Cortex of kidney (tissue), 1 donor: ENCODE measurements at places on chromosomes 4 and X.

GRCh38 chrX:19245711-19246269 is 97.9 kb upstream of the PDHA1 start:
- no peak for DNase-seq

GRCh38 chr4:158850800-158851644 is 82.2 kb downstream of the FNIP2 start:
- DNase-seq: no peak

- no peak for DNase-seq
These were observed 325.0 kb downstream of the PDHA2 start for GRCh38 chr4:96164814-96165351.

GRCh38 chr4:88110826-88111225 is 47.6 kb downstream of the ABCG2 start:
- no peak for DNase-seq

- no peak for DNase-seq
These were observed 1.9 kb upstream of the TCEAL1 start for GRCh38 chrX:103626855-103627254.

GRCh38 chr4:81629366-81629765 is 157.7 kb upstream of the RASGEF1B start:
- no peak for DNase-seq

- no peak for DNase-seq
These were observed 107.2 kb downstream of the TRIML1 start for GRCh38 chr4:188246488-188246887.

DNA sequence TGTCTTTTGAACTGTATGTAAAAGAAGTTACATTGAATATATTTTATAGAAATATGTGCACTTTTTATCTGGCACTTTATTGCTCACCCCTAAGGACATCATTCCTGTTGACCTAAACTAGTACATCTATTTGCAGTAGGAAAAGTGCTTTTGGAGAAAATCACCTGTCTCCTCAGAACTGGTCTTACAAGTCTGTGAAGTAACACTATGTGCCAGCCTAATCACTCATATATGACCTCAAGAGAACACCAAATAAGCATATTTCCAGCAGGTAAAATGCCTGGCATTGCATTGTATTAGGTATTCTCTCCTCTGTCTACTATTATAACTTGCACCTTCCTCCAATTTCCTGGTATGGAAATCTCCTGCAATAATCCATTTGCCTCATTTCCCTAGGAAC is 4.0 kb upstream of the GASK1B start:
- no peak for DNase-seq

GRCh38 chrX:88416965-88417364 is 330.1 kb upstream of the CPXCR1 start:
- DNase-seq: no peak

DNA sequence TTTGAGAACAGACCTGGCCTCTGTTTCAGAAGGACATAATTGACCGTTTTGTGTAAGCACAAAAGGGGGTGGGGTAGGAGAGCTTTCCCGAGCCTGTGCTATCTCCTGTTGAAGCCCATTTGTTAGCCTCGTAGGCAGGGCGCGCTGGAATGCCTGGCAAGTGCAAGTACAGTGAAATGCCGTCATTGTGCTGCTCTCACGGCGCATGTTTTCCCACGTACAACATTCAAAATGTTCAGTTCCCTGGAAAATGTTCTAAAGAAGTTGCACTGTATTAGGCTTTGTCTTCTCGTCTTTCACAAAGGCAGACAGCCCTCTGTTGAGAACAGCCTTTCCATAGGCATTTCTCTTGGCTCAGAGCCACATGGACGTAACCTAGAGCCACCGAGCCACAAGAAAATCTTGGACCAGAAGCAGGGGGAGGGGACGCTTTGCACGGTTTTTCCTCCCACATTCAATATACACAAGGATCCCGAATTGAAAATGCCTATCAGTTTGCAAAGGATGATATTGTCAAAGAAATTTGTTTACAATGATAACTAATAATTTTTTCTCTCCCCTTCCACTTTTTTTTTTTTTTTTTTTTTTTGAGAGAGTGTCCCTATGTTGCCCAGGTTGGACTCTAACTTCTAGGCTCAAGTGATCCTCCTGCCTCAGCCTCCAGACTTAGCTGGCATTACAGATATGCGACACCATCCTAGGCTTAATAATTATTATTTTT is 54.6 kb upstream of the RAPGEF2 start:
- DNase-seq: no peak

GRCh38 chr4:3529363-3529762 is 2.9 kb downstream of the LRPAP1 start:
- DNase-seq: no peak

GRCh38 chrX:123626962-123627361 is 105.9 kb downstream of the THOC2 start:
- DNase-seq: no peak

DNA sequence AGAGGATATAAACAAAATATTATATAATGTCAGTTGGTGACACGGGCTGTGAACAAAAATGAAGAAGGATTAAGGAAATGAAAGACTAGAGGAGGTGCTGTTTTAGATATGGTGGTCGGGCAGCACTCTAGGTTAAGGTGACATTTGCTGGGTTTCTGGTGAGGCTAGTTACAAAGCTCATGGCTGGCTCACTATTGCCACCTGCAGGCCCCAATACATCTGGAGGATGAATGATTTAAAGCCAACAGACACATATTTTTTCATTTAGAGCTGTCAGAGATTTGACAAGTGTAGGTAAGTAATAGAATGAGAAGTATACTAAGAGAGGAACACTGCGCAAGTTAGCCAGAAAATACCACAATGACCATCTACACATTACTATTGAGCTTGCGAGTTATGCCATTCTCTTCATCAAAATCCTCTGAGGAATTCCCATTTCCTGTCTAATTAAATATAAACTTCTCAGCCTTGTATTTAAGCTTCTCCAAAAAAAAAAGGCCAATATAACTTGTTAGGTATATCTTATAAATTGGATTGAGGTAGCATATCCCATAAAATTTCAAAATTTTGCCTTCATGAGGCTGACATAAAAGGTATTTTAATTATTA is 6.4 kb upstream of the FGG start:
- no peak for DNase-seq

DNA sequence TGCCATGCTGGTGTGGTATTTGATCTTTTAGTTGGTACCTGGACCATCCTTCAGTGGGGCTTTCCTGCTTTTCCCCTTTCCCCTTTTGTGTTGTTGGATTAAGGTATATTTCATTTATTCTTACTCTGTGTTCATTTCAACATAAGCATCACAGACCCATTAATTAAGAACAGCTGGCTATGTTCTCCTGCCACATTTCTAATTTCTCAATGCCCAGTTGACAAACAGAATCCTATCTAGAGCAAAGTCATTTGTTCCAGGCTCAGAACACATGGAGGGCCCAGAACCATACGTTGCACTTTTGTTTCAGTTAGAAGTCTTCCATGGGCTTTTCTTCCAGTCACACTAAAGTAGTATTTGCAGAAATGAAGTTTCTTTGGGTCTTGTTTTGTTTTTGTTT is 46.1 kb upstream of the EOLA2 start:
- no peak for DNase-seq

DNA sequence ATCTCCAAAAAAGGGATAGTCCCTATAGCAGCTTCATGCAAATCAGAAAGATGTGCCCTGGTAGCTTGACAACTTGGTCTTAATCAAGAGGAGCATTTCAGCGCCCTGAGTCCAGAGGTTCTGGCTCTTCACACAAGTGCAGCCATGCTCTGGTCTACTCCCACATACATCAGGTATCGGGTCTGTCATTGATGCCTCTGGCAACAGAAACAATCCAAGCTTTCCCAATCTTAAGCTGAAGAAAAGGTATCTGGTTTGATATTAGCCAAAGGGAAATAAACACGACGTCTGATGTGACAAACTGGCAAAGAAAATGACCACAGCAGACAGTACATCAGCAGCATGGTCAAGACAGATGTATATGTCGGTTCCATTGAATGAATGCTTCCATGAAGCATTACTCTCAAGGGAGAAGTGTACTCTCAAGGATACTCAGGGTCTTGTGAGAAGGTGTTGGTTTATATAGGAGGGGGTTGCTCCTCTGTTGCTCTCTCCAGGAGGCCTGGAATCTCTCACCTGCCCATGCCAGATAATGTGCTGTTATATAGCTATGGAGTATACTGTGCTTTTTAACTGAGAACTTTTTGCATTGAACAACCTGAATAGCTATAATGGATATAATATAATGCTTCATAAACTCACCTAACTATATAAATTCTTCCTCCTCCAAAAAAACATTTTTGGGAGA is 879.6 kb upstream of the PCDH10 start:
- DNase-seq: no peak

GRCh38 chrX:113124693-113125092 is 284.1 kb upstream of the AMOT start:
- DNase-seq: no peak

DNA sequence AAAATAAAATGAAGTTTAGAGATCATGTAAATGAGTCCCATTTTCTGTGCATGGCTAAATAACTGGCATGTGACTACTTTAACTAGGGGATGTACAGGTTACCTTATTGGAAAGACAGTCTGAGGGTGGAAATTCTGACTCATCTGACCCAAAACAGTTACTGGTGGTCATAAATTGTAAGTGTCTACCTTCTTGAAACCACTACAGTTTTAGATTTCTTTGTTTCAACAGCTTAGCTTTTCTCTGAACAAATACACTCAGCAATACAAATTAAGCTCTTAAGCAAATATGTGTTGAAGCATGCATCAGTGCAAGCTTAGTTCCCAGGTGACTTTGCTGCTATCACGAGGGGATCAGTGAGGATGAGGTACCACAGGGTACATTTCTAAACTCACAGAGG is 60.7 kb upstream of the PGM2 start:
- DNase-seq: no peak

DNA sequence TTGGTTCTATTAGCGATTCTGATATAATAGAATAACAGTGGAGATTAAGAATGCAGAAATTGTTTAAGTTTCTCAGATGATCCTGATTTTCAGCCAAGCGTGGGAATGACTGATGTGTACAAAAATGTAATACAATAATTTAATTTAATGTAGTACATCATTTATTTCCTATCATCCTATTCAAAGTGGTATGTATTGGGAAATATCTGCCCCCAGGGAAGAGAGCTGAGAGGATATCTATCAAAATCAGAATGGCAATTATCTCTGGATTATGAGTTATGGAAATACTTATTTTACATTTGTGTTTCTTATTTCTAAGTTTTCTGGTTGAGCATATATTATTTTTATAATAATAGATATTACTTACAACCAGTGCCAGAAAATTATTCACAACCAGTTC is 3.9 kb downstream of the FABP2 start:
- no peak for DNase-seq

- DNase-seq: no peak
These were observed 2.0 kb downstream of the TMEM255A start for GRCh38 chrX:120308959-120309872.

GRCh38 chr4:183959319-183960045 is 54.4 kb downstream of the STOX2 start:
- DNase-seq: no peak

GRCh38 chr4:86393749-86394148 is 33.9 kb upstream of the MAPK10 start:
- no peak for DNase-seq

DNA sequence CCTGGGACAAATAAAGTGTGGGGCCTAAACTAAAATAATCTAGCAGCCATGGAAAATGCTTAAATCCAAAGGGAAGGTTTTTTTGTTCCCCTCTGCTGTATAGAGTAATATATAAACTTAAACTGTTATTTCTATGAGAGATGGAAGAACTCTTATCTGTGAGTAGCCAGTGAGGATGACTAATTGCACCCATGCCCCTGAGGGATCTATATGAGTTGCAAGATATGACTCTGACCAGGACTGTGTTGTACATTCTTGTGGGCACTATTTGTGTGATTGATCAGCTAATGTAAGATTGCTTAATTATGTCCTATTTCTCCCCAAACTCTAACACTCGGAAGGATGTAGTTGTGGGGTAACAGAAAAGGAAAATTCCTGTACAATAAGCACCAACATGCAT is 35.2 kb upstream of the AMBN start:
- DNase-seq: no peak

GRCh38 chr4:147923854-147924253 is 192.0 kb downstream of the ARHGAP10 start:
- no peak for DNase-seq

GRCh38 chr4:8871417-8872401 is at the start of gene HMX1:
Gene HMX1 (minus strand): TSS chr4:8871839. CDS start chr4:8871614, 225 bp downstream.
- no peak for DNase-seq

DNA sequence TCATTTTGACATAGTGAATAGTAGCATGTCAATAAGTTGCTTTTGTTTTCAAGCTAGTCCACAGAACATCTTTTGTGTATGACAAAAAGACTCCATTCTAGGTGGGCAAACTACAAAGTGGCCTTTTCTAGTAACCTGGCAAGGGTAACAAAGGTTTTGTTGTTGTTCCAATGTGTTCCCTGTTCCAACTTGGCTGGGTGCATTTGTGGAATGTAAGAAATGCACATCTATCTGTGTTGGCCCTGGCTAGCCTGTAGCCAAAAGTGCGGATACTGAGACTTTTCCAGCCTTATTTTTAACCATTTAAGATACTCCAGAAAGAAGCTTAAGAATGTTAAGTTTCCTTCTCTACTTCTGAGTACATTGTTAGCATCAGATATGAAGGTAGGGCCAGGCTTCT is 118.7 kb upstream of the CHRDL1 start:
- no peak for DNase-seq

DNA sequence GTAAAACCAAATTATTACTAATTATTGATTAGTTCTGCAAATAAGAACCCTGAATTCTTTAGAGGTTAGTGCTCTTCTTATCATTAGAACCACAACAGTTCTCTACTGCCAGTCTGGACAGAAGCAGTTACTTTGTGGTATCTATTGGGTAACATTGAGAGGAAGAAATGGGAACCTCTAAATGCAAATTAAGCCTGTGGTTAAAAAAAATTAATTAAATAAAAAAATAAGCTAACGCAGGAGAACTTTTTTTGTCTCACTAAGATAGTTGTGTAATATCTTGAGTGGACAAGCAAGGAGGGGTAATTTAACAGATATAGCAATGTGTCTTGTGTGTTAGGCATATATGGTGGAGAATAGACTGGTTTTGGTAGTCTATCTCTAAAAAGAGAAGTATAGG is 32.9 kb upstream of the TET2 start:
- no peak for DNase-seq

DNA sequence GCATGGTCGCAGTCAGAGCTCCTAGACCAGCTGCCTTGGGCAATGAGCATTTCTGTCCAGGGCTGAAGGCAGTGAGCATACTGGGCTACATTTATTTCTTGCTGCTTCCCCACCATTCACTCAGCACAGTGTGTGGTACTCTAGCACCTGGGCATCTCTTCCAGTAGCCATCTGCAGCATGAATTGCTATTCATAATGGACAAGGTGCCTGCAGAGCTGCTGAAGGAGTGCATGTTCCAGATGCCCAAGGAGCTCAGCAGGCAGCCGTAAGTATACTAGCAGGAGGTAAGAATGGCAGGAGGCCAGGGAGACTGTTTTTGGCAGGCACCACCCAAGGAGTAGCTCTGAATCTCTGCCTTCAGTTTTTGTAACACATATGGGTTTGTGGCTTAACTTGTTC is 110.4 kb upstream of the RXFP1 start:
- DNase-seq: no peak

GRCh38 chrX:65926095-65927019 is 113.5 kb downstream of the VSIG4 start:
- DNase-seq: no peak

- no peak for DNase-seq
These were observed 44.5 kb upstream of the FAAH2 start for GRCh38 chrX:57241967-57242366.
